ENCODE measurements at places on chromosomes 5 and 9.

DNA sequence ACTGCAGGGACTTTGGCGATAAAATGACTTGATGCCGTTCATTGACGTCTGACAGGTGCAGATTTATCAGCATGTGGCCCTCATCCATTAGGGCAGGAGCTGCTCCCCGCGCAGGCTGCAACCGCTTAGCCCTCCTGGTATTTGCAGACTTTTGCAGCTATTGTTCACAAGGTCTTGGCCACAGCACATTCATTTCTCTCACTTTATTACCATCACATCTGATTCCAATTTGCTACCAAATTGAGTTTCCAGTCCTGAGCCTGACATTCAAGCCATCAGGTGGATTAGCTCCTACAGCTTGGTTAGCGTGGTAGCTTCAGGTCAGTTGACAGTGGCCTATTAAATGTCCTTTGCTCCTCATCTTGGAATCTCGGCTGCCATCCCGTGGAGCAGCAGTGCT is 299.2 kb downstream of the CD180 start:
- no peak for DNase-seq

- DNase-seq: no peak
Observed at GRCh38 chr9:118522093-118523028, 818.2 kb downstream of the TLR4 start.

GRCh38 chr9:4740638-4741364 is at the start of gene AK3:
Gene AK3 (minus strand): TSS chr9:4741202. CDS start chr9:4741087, 115 bp downstream.
- DNase-seq: peak; percentile 97

DNA sequence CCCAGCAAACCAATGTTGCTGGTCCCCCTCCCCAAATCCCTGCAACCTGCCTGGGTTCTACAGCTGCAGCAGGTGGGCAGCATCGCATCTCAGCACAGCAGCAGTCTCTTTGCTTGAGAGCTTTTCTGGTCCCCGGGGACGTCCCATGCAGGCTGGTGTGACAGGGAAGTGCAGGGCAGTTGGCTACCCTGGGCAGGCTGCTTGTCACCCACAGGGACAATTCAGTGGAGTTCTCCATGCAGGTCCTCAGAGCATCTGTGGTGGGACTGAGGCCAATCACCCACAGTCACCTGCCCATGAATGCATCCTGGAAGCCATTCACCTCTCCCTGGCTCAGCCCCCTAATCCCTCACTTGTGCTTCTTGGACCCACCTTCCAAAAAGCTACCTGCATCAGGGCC is 43.9 kb upstream of the SEMA4D start:
- DNase-seq: no peak

DNA sequence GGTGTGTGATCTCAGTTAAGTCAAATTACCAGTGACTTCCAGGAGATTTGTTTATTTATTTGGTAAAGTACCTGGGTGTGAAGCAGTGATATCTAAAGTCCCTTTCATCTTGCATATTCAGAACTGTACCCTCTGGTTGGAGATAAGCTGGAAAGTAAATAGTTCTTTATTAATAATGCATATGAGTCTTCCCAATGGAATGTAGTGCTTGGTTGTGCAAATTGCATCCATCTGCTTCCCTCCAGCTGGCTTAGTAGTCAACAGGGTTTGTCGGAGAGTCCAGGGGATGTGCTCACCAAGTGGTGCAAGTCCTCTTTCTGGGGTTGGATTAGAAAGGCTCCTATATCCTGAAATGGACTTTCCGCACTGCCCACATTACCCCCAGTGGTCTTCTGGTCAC is 42.0 kb downstream of the TRPM3 start:
- DNase-seq: no peak

DNA sequence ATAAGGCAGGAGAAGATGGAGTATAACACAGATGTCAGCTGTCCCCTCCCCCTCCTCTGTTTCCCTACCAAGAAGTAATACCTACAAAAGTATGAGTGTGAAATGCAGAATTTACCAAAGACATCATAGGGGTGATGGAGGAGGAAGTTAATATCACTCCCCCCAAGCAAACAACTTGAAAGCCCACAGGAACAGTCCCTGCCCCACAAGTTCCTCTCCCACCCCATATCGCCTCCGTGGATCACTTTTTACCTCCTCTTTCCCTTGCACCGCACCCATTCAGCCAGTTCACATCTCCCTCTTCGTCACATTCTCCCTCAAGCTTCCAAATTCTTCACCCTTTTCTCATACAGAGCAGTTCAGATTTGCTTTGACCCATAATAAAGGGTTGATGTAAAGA is 7.0 kb upstream of the SIL1 start:
- DNase-seq: no peak

DNA sequence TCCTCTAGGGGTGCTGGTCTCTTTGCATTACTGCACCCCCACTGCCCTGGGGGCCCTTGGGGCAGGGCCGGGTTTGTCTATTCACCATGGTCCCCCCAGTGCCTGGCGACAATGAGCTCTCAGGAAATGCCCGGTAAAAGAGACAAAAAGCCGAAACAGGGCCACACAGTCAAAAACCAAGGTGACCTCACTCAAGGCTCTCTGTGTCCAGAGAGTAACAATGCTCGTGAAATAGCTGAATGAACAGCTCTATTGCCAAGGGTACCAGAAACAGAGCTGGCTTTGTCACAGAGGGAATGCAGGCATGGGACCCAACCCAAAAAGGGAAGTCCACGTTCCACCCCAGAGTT is 16.0 kb downstream of the SH3PXD2B start:
- no peak for DNase-seq

GRCh38 chr5:14178671-14179211 is 35.6 kb downstream of the TRIO start:
- DNase-seq: no peak

DNA sequence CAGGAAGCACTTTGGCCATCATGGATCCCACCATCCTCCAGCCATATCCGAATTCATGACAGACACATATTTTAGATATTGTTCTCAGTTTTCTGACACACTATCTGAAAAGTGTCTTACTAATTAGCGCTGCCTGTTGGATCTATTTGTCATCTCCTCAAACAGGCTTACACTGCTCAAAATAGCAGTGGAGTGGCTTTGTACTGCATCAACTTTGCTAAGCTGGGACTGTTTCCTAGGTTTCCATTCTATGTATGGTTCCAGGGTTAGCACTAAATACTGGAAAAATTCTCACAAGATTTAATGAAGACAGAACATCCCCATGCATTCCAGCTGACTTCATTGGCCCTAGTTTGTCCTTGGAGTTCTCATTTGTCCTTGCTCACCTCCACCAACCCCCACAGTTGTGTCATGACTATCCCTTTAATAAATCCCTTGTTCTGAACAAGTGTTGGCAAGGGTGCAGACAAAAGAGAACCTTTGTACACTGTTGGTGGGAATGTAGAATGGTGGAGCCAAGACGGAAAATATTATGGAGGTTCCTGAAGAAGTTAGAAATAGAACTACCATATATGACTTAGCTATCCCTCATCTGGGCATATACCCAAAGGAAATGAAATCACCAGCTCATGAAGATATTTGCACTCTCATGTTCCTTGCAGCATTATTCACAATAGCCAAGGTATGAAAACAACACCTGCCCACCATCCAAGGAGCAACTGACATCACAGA is 136.5 kb upstream of the RAI14 start:
- no peak for DNase-seq

- DNase-seq: no peak
Observed at GRCh38 chr9:95422650-95423049, 94.1 kb downstream of the PTCH1 start.

DNA sequence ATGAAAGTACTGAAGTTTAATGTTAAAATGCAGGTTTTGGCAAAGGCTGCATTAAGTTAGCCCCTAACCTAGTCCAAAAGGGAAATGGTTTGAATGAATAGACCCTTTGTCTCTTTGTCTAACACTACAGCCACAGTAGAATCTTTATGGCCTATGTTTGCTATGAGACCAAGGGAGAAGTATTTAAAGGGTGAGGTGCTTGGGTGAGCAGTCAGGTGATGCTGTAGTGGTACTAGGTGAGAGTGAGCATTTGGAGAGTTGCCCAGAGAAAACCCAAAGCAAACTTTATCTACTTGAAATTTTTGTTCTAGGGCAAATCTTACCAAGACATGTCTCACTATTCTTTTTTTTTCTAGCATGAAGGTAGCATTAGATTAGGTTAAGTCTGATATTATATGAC is 1961.4 kb upstream of the WWC1 start:
- DNase-seq: no peak

GRCh38 chr9:137971477-137972138 is 94.0 kb downstream of the CACNA1B start:
- no peak for DNase-seq

DNA sequence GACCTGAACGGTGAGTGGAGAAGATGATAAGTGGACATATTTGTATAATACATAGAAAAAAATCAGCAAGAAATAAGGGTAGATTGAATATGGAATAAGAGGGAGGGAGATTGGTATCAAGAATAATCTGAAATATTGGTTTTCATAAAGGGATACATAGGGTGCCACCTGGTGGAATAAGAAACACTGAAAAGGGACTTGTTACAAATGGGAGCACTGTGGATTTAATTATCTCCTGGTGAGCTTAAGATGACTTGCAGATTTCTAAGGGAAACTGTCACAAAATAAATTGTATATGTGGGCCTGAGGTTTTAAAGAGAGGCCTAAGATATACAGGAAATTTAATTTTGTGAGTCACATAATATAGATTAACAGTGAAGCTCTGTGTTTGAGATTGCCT is 1403.5 kb upstream of the CDH18 start:
- no peak for DNase-seq

DNA sequence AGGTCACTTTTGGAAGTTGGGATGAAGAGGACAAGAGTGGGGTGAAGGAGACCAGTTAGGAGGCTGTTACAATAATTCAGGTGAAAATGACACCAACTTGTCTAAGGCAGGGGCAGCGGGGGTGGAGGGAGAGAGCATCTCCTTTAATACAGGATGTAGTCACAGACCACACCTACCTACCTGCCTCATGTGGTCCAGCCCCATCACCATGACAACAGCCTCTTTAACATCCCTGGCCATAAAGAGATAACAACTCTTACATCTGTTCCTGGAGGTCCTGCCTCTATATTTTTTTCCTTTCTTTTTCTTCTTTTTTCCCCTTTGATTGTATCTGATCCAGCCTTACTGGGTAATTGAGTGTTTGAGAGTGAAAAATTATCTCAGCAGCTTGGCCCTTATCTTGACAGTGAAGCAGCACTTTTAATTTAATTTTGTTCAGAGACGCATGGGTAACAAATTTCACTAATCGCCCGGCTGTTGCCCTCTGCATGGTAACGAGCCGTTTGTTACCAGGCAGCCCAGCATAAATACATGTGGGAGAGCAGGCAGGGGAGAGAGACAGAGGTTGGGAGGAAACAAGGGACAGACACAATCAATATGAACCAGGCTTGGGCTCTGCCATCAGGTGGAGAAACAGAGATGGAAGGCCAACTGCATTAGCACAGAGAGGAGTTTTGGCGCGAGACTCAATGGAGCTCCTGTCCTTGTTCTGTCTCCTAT is 338.1 kb downstream of the ASTN2 start:
- DNase-seq: no peak

DNA sequence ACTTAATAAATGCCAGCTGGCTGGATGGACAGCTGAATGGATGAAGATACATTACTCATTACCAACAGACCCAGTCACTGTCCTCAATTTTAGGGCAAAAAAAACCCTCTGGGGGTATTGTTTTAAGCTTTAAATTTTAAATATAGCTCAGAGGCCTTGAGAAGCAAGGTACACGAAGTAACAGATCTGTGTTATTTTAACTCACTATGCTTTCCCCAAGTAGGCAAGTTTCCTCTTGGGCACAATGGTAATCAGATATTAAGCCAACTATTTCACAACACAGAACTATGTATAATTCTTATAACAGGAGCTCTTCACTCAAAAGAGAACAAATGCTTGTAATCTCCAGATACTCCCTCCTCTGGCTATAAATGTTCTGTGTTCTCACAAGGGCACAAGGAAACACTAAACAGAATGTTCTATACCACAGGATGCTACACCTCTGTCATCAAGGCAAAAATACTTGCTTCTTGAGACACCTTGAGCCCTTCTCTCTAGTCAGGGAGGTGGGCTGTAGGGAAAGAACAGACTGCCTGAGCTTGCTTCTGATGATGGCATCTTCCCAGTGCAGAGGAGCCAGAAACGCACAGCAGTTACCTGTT is 443.8 kb downstream of the SPOCK1 start:
- DNase-seq: no peak

DNA sequence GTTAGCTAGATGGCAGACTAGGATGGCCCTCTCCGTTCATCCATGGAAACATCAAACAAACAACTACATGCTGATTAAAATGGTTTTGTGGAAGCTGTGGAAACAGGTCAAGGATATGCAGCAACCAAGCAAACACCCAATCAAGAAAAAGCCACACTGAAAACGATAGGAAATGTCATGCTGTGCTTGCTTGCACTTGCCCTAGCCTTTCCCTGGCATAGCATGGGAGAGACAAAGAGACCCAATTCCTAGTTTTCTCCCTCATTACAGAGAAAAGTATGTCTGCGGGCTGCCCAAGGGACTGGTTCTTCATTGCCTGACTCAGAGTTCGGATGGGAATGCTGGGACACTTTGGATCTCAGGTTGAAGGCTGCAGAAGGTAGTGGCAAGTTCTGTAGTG is 98.7 kb downstream of the FANCC start:
- no peak for DNase-seq

GRCh38 chr5:171871711-171872110 is 86.1 kb downstream of the SMIM23 start:
- no peak for DNase-seq

GRCh38 chr5:181099602-181100086 is 31.3 kb downstream of the OR2V1 start:
- no peak for DNase-seq

DNA sequence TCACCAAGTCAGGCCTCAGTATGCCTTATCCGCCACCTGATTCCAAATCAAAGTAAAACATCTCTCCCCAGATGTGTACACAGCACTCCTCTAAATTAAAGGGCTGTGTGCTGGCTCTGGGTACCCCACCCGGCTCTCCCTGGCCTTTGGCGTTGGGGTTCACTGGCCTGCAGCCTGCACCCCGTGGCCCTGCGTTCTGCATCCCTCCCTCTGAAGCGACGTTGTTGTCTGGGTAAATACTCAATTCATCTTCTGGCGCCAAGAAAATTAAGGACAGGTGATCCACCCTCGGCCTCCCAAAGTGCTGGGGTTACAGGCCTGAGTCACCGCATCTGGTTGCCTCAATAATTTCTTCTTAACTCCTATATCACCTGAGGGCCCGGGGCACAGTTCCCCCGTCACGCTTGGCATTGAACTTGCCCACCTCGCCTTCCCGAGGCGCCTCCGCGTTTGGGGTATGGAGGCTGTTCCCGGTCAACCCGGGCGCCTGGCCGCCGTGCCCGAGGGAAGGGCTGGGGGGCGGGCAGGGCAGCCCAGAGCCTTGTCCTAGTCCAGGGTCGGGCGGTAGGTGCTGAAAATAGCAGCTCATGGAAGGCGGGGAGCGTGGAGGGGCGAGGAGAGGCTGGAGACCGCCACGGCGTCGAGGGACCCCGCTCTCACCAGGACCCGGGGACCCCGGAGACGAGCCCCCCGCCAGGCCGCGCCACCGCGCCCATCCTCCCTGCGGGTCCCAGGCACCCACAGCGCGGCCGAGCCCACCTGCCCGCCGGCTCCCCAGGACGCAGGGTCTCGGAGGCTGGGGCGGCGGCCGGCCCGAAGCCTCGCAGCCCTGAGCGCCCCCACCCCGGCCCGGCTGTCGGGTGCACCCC is 531 bp downstream of the ABO start:
- DNase-seq: no peak

GRCh38 chr9:85332487-85332886 is 409.3 kb downstream of the AGTPBP1 start:
- no peak for DNase-seq

All from GM18507 (cell line).